ENCODE measurements at places on chromosomes 4 and X. TPM values are rescaled to one million over a fixed set of nuclear protein-coding genes. Genes with fewer than 3 reads are reported as not detected.

GRCh38 chr4:26842911-26843310 is 17.7 kb upstream of the STIM2 start:
- H3K36me3 ChIP-seq: no peaks in the 10 kb centered on the region
- no peak overlapping the region for H3K27ac ChIP-seq
- DNase-seq: no peak
- peaks cover 5% of the 10 kb centered on the region for H3K4me1 ChIP-seq
- peaks cover 2% of the 10 kb centered on the region for H3K27me3 ChIP-seq

DNA sequence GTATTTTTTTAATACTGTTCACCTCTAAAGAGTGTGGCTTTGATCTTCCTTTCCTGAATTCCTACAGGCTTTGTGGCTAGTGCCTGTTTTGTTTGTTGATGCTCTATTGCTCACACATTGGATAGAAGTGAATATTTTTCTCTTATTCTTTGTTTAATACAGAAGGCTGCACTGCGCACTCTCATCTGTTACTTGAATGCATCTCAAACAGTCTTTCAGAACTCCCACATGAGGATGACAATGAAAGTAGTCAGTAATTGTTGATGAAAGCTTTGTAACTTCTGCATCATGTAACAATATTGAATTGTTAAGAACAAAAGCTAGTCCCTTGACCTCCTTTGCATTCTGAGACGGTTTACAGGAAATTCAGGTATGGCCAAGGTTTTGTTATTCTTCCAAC is 29.1 kb upstream of the GALNT7 start:
- H3K4me3 ChIP-seq: no peak overlapping the region
- H3K36me3 ChIP-seq: no peaks in the 10 kb centered on the region
- DNase-seq: no peak
- H3K27ac ChIP-seq: no peak overlapping the region
- H3K27me3 ChIP-seq: peaks cover 2% of the 10 kb centered on the region

- peaks cover 20% of the 10 kb centered on the region for H3K4me1 ChIP-seq
- H3K27ac ChIP-seq: peak overlapping the region; percentile 36
- no peaks in the 10 kb centered on the region for H3K36me3 ChIP-seq
- no peak overlapping the region for H3K4me3 ChIP-seq
- DNase-seq: no peak
Measured at GRCh38 chrX:79133904-79134303, 10.6 kb upstream of the GPR174 start.

CYLC1 gene
- total RNA-seq: not detected

- no peak overlapping the region for H3K27ac ChIP-seq
- peaks cover 15% of the 10 kb centered on the region for H3K27me3 ChIP-seq
- DNase-seq: peak; percentile 78
- H3K36me3 ChIP-seq: peaks cover 8% of the 10 kb centered on the region
Measured at GRCh38 chr4:154618708-154619315, 6.4 kb upstream of the FGG start.

DNA sequence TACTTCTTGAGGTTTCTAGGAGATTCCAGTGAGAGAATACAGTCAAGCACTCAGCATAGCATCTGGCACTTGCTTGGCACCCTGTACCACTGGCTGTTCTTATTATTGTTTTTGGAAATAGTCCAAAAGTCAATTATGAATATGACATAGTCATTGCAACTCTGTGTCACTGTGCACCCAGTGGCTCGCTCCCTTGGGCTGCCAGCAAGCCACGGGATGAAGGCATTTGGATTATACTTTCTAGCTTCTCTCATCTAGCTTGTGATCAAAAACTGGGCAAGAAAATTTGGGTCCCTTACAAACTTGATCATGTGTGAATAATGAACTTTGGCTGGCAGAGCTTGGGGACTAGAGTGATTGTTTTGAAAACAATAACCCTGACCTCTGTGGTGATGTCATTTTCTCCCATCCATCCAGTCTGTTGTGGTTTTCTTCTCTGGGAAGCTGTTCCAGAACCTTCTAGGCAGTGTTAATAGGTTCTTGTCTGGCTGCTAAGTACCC is 32.7 kb upstream of the LIMCH1 start:
- no peak overlapping the region for H3K27ac ChIP-seq
- no peaks in the 10 kb centered on the region for H3K27me3 ChIP-seq
- H3K36me3 ChIP-seq: no peaks in the 10 kb centered on the region

DNA sequence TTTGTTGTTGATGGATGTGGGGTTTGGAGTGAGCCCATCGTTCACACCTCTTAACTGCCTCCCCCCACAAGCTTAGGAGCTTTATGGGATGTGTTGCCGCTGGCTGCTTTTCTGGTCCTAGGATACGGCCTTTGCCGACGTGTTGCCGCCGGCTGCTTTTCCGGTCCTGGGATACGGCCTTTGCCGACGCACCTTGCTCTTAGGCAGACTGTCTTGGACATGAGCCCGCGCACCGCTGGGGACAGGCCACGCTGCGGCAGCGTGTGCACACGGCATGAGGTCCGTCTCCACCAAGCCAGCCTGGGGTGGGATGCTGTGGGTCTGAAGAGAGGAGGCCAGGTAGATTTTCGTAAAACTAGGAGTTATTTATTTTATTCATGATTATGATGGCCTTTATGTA is 14.2 kb downstream of the RGS12 start:
- H3K4me1 ChIP-seq: peaks cover 40% of the 10 kb centered on the region
- H3K4me3 ChIP-seq: no peak overlapping the region
- H3K27ac ChIP-seq: no peak overlapping the region
- H3K27me3 ChIP-seq: peaks cover 10% of the 10 kb centered on the region
- no peaks in the 10 kb centered on the region for H3K36me3 ChIP-seq

DNA sequence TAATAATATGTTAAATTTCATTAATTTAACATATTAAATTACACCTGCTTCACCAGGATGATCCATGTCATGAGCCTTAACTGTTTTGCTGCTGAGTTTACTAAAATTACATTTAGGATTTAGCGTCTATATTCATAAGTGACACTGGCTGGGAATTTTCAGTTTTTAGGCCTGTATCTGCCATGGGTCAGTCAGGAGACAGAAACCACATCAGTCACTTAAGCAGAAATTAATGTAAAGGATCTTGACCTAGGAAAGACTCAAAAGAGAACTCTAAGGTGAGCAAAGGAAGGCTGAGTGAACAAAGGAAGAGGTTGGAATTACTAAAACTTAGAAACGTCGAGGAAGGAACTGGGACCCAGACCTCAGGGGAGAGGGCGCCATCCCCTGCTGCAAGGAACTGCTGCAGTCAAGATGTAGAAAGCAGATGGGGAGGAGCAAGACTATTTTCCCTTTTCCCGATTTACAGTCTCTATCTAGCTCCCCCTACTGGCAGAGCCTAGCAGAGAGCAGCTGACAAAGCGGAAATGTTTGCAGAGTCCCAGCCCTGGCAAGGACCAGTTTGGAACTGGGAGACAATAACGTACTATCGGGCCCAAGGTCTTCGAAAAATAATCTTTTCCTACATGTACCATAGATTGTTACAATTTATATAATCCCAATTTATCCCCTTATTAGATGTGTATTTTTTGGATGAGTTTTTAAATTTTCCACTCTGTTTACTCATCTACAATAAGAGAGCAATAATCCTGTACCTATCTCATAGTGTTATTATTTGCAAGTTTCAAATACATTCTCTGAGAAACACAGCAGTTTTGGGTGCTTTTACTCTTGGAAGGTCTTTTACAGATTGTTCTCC is 22.6 kb upstream of the RBBP7 start:
- H3K27ac ChIP-seq: no peak overlapping the region
- H3K27me3 ChIP-seq: peaks cover 11% of the 10 kb centered on the region
- H3K36me3 ChIP-seq: no peaks in the 10 kb centered on the region

All from activated CD4-positive, alpha-beta T cell treated with anti-CD3 and anti-CD28 coated beads, Interleukin-2, amount 10 ng/mL, durations not matched to agents 7 days and 5 days (primary cell).